ENCODE measurements at places on chromosomes 5 and 9. TPM values are rescaled to one million over a fixed set of nuclear protein-coding genes. Genes with fewer than 3 reads are reported as not detected.
A peak's percentile ranks its signal among the peaks of the same experiment; 100 is the strongest.

- no peak for DNase-seq
Observed at GRCh38 chr5:89105171-89105695, 222.2 kb upstream of the MEF2C start.

The FOXD4L3 gene
- total RNA-seq: not detected

The F12 gene
- 0.38 TPM for total RNA-seq

DNA sequence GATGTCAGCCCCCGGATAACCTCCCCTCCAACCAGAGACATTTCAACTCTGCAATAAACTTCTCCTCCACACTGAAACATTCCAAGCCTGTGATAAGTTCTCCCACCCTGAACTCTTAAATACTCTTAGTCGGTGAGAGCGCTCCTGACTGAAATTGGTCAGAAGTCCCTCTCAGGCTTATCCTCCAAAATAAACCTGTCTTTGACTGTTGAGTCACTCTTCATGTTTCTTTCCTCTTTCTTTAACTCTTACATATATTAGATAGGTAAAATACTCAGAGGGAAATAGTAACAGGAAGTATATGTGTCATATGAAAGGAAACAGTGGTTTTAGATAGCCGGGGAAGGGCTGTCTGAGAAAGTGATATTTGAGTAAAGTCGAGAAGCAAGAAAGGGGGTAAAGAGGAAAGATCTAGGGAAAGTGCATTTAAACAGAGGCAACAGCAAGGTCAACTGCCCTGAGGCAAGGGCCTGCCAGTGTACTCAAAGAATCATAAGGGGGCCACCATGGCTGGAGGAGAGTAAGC is 11.0 kb upstream of the FAM81B start:
- DNase-seq: no peak

The FGF10 gene
- 17.4 TPM for total RNA-seq

The OLFML2A gene
- 7.8 TPM for total RNA-seq

DNA sequence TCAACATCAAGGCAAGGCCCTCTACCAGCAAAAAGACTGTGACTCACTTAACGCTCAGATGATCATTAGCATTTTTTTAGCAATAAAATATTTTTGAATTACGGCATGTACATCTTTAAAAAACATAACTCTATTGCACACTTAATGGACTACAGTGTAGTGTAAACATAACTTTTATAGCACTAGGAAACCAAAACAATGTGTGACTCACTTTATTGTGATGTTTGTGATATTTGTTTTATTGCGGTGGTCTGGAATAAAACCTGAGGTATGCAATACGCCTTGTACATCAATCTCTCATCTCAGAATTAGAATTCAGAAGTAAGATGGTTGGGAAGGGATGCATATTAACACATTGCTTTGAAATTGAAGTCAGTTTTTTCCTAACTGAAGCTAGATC is 106.9 kb upstream of the PTCH1 start:
- no peak for DNase-seq

GRCh38 chr9:69594180-69594579 is 78.0 kb downstream of the APBA1 start:
- no peak for DNase-seq

- no peak for DNase-seq
Observed at GRCh38 chr9:70998962-70999361, 122.5 kb downstream of the TRPM3 start.

- DNase-seq: no peak
Observed at GRCh38 chr9:74551266-74551665, 54.1 kb downstream of the RORB start.

- DNase-seq: no peak
Observed at GRCh38 chr9:89179540-89179894, 899 bp upstream of the SHC3 start.

DNA sequence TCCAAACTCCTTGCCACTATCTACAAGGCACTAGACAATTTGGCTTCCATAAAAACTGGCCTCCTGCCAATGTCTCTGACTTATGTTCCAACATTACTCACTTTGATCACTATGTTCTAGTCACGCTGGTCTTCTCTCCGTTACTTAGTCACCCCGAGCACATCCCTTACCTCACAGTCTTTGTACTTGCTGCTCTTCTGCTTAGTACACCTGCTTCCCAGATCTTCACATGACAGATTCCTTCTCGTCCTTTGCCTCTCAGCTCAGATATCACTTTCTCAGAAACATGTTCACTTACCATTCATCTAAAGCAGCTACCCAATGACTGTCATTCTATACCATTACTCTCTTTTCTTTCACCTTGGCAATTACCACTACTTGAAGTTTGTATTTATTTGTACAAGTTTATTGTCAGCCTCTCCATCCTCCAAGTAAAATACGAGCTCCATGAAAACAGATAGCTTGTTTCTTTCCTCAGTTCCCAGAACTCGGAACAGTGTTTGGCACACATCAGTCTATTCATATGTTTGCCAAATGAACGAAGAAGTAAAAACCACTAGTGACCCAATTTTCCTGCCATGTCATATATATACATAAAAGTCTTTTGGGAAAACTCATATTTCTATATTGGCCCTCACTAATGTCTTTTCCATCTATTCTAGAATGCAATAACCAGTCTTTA is 5.9 kb upstream of the SLC22A5 start:
- no peak for DNase-seq

- no peak for DNase-seq
Observed at GRCh38 chr9:123757960-123758359, 172.0 kb downstream of the DENND1A start.

The FABP6 gene
- total RNA-seq: not detected

- DNase-seq: peak; percentile 85
Observed at GRCh38 chr5:54663866-54664265, 146.3 kb downstream of the SNX18 start.

- peak; percentile 89 for DNase-seq
Observed at GRCh38 chr9:93205045-93205768, 21.3 kb downstream of the WNK2 start.

- no peak for DNase-seq
Observed at GRCh38 chr5:170269579-170269978, 28.0 kb downstream of the LCP2 start.

DNA sequence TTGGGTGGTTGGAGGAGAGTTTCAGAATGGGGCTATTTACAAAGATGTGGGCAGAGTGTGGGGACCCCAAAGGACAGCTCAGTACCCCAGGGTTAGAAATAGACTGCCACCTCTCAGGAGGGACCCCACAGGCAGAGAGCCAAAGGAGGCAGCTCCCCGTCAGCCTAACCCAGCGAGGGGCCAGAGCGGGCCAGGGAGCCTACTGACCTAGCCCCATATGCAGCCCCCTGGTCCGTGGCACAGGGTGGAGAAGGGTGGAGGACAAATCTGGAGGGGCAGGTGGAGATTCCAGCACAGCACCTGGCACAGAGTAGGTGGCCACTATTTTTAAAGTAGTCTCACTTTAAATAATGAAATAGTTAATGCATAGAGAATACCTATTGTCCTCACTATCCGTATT is 67.2 kb upstream of the ANGPTL2 start:
- peak; percentile 37 for DNase-seq

The ZNF354C gene
- 6.3 TPM for total RNA-seq

DNA sequence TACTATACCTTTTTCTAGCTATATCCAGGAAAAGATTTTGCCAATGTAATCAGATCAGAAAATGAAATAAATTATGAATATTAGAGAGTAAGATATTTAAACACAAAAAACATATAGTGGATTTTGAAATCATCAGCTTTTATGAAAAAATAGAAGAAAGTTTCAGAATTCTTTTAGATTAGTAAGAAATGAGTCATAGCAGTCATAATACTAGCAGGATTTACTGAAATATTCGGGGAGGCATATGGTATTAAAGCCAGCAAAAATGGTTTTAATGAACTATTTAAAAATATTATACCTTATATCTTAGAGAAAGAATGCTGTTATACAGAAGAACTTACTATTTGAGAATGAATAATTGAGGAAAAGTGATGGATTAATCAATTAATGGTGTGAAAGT is 303.6 kb upstream of the NUDT12 start:
- no peak for DNase-seq

DNA sequence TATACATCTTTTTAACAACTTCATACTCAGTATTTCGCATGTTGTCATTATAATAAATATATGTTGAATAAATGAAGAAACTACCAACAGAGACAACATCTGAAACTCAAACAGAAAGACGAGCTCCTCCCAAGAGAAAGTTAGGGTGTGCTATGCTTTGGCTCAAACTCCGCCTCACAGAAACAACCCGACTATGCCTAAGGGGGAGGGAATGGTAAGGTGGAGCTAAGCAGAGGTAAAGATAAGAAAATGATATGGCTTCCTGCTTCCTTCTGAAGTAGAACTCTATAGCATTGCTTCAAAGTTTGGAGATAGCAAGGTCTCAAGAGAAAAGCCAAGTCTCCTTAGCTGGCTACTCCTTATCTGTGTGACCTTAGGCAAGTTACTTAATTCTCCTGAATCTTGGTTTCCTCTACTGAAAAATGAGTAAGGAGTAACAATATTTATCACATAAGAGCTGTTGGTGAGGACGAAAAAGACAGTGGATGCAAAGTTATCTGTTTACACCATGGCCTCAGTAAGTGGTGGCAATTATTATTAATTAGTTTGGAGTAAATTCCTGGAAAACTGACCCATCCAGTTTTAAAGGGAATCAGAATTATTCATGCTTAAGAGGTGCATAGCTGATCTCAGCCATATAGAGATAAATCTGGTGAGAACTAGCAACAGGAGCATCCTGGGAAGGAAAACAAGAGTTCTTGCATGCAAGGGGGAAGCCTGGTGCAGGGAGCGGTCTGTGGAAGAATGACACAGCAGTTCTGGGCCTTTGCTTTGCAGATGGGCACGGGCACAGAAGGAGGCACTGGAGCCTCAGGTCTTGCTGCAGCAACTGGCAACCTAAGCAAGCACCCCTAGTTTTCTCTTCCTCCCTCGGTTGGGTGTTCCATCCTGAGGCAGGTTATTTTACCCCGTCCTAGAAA is 73.3 kb downstream of the GLIS3 start:
- DNase-seq: no peak

DNA sequence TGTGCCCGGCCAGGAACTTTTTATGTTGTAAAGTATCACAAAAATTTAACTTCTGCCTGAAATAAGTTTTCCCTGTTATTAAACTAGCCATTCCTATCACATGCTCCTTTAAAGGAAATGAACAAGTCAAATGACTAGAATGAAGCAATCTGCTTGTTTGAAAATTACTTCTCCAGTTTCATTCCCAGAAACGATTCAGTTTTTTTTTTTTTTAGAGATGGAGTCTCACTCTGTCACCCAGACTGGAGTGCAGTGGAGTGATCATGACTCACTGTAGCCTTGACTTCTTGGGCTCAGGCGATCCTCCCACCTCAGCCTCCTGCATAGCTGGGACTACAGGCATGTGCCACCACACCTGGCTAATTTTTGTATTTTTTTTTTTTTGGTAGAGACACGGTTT is 13.3 kb upstream of the GNG10 start:
- no peak for DNase-seq

Measured in posterior vena cava (tissue), 2 donors.